ENCODE measurements at places on chromosomes 16 and 17.

GRCh38 chr17:17354560-17355349 lies 51.6 kb downstream of the NT5M start:
- DNase-seq: peak; percentile 56

DNA sequence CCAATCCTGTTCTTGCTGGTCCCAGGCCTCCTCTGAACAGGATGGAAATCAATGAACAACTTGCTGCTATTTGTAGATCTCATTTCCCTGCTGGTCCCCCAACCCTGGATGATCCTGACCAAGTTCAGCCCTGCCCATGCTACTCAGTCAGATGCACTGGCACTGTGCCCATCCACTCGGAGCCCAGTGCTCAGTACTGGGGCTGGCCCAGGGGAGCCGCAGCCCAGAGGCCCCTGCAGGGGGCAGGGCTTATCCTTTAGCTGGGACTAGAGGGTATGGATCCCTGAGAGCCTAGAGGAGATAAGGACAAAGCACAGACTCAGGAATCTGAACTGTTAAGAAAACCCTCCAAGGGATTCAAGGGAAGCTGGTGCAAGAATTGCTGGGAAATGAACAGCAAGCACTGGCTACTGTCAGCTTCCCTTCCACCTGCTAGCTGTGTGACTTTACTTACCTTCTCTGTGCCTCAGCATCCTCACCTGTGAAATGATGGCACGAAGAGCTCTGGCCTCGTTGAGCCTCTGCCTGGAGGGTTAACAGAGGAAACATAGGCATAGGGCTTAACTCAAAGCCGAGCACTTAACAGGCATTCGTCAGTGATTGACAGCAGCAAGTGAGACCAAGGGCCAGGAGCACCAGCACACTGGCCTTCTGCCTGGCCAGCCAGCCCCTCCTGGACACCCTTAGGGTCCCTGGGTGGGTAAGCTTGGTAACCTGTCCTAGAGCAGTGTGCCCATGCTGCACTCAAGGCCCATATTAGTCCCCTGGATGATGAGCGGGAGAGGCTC lies 29.8 kb upstream of the C1QL1 start:
- no peak for DNase-seq

- no peak for DNase-seq
Observed at GRCh38 chr17:4357030-4357628, 9.3 kb downstream of the UBE2G1 start.

GRCh38 chr17:9020096-9020823 lies 1.1 kb upstream of the NTN1 start:
- DNase-seq: no peak

DNA sequence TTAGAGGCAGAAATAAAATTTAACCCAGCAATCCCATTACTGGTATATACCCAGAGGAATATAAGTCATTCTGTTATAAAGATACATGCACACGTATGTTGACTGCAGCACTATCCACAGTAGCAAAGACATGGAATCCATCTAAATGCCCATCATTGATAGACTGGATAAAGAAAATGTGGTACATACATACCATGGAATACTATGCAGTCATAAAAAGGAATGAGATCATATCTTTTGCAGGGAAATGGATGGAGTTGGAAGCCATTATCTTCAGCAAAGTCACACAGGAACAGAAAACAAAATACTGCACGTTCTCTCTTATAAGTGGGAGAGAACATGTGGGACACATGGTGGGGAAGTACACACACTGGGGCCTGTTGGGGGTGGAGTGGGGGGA lies 23.1 kb downstream of the SSH2 start:
- DNase-seq: no peak

DNA sequence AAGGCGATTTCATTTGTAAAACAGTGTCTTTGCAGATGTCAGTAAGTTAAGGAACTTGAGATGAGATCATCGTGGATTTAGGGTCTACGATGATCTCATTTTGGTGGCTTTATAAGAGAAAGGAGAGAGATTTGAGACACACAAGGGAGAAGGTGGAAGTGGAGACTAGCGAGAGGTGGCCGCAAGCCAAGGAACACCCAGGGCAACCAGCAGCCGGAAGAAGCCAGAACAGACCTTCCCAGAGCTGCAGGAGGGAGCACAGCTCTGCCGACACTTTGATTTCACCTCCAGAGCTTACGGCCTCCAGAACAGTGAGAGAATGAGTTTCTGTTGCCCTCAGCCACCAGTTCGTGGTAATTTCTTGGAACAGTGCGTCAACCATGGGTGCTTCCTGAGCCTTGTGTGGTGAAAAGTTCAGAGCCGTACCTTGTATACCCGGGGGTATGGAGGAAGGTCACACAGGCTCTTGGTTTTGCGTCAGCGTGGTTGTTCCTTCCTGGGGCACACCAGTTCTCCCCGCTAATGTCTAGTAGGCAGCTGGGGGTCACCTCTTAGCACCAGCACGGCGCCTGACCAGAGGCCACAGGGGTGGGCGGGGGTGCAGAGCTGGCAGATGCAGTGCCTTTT lies 12.9 kb upstream of the SEC14L1 start:
- DNase-seq: no peak

- DNase-seq: no peak
Observed at GRCh38 chr16:70734522-70735095, 48.8 kb upstream of the MTSS2 start.

- no peak for DNase-seq
Observed at GRCh38 chr16:35450648-35451047, 1991.2 kb downstream of the TP53TG3F start.

DNA sequence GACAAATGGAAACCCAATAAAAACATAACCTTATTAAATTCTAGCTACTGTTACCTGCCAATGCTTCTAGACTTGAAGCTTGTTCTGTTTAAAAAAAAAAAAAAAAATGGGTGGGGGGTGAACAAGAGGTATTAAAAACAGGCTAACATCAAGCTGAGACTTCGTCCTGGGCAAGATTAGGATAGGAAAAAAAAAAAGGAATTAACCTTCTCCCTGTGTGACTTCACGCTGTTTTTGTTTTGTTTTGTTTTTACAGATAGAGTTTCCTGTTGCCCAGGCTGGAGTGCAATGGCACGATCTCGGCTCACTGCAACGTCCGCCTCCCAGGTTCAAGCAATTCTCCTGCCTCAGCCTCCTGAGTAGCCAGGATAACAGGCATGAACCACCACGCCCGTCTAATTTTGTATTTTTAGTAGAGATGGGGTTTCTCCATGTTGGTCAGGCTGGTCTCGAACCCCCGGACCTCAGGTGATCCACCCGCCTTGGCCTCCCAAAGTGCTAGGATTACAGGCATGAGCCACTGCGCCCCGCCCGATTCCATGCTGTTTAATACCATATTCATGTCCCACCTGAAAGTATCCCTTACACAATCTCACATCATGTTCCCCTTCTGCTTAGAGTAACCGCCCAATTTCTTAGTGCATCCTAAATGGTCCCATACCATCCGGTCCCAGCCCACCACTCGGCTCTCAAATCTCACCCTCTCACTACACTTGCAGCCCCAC lies 2.2 kb downstream of the USP31 start:
- DNase-seq: no peak

GRCh38 chr17:45385331-45385997 lies 47.2 kb downstream of the ARHGAP27 start:
- DNase-seq: peak; percentile 69

- DNase-seq: no peak
Observed at GRCh38 chr17:12548558-12548957, 117.1 kb upstream of the MYOCD start.

DNA sequence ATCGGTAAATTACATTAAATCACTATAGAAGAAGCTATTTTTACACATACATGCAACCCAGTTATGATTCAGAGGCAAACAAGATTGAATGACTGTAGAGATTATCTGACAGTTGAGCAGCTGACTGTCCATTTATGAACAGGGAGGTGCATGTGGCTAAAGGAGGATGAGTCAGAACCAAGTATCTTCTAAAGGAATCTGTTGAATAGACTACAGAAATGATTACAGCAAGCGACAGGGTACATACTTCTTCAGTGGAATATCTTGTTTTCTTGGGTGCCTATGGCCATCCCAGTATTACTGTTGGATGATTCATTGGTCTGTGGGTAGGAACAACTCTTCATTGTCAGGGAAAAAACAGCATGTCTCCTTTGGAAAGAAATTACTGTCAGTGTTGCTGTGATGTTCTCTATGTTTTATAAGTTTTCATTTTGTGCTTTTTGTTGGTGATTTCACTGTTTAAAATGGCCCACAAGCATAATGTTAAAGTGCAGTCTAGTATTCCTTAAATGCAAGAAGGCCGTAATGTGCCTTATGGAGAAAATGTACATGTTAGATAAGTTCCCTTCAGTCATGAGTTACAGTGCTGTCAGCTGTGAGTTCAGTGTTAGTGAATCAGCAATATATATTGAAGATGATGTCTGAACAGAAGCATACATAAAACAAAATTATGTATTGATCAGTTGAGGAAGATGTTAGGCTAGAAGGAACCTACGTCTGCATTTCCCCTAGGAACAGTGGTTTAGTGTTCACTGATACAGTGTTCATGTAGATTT lies 27.0 kb downstream of the CBFB start:
- DNase-seq: peak; percentile 16

DNA sequence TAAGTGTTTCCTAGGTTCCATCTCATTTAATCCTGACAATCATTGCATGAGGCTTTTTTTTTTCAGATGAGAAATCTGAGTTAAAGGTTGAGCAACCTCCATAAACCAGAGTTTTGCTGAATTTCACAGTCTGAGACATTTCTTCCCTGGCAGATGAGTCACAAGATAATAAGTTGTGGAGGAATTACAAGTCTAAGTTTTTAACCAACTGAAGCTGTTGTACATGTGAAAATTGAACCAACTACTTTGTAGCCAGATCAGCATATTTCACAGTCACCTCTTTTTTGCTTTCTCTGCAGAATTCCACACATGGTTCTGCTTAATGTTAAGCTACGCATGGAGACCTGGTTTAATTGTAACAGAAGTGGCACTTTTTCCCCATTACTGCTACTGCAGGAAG lies 765.6 kb downstream of the CDH11 start:
- no peak for DNase-seq

GRCh38 chr16:84967828-84968227 lies 43.5 kb downstream of the ZDHHC7 start:
- no peak for DNase-seq

DNA sequence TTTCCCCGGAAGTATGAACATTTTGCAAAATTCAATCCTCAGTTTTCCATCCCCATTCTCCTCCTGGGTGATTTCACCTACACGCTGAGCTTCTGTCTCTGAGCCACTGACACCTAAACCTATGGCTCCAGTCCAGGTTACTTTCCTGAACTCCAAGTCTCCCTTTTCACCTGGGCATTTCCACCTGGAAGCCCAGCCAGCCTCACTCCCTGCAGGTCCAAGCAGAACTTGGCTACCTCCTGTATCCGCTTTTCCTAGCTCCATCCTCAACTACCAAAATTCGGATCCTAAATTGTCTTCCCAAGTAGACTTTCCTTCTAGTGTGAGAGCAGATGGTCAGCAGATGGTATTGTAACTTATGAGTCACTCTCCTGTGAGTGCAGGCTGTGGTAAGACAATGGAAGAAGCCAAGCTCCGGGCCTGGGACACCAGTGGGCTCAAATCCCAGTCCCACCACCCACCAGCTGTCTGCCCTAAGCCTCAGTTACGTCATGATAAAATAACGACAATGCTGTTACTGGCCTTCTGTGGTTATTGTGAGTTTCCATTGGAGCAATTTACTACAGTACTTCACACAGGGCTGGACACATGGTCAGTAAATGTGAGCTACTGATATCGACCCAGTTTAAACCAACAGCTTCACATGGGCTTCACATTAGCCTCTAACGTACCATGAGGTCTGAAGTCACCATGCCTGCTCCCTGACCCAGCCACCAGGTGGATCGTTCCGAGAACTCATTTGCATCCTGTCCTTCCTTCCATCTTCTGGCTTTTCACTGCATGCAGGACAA lies 33.3 kb downstream of the PECAM1 start:
- DNase-seq: no peak

Measured in globus pallidus (tissue), 1 donor.